ENCODE measurements at places on chromosomes 11 and 22. TPM values are rescaled to one million over a fixed set of nuclear protein-coding genes. Genes with fewer than 3 reads are reported as not detected.

The RFPL2 gene
- not detected for total RNA-seq

The CRYBA4 gene
- total RNA-seq: not detected

The CCDC87 gene
- 0.13 TPM for total RNA-seq

The SLC25A17 gene
- total RNA-seq: 38.4 TPM

The HEPHL1 gene
- not detected for total RNA-seq

Data from activated T-cell treated with anti-CD3 and anti-CD28 coated beads, Interleukin-2, amount 50 U/mL, for 4 hours (primary cell).